ENCODE measurements at places on chromosomes 3 and 15. TPM values are rescaled to one million over a fixed set of nuclear protein-coding genes. Genes with fewer than 3 reads are reported as not detected.
A peak's percentile ranks its signal among the peaks of the same experiment; 100 is the strongest.

PRRT3 gene
- 1.4 TPM for total RNA-seq

ERICH6 gene
- not detected for total RNA-seq

PAQR5 gene
- total RNA-seq: 2.7 TPM

SEMA3G gene
- total RNA-seq: not detected

RHCG gene
- total RNA-seq: not detected

TPRG1 gene
- total RNA-seq: not detected

CEP63 gene
- 6.5 TPM for total RNA-seq

ZNF80 gene
- not detected for total RNA-seq

KLHL25 gene
- total RNA-seq: 2.8 TPM

AMOTL2 gene
- total RNA-seq: 162 TPM

COL6A5 gene
- total RNA-seq: not detected

DNA sequence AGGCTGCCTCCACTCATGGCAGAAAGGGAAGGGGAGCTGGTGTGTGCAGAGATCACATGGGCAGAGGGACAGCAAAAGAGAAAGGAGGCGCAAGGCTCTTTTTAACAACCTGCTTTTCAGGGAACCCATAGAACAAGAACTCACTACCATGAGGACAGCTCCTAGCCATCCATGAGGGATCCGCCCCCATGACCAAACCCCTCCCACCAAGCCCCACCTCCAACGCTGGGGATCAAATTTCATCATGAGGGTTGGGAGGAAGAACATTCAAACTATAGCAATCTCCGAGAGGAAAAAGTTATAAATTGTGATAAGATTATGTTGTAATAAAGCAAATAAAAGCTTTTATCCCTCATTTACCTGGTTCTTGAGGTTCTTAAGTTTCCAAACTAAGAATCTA is 84.7 kb upstream of the LMCD1 start:
- no peak overlapping the region for H3K4me3 ChIP-seq
- DNase-seq: peak; percentile 12
- H3K36me3 ChIP-seq: no peaks in the 10 kb centered on the region
- H3K27ac ChIP-seq: no peak overlapping the region
- no peaks in the 10 kb centered on the region for H3K4me1 ChIP-seq

- no peaks in the 10 kb centered on the region for H3K27me3 ChIP-seq
- 0 out of 2 replicates have a peak, but pooled peaks cover 1% of the 10 kb centered on the region for H3K36me3 ChIP-seq
- H3K4me1 ChIP-seq: no peaks in the 10 kb centered on the region
- no peak for DNase-seq
Measured at GRCh38 chr3:142009029-142009428, 132.6 kb downstream of the ATP1B3 start.

GRCh38 chr3:174859756-174860155 is 622 bp downstream of the NAALADL2 start:
- no peak overlapping the region for H3K4me3 ChIP-seq
- H3K27me3 ChIP-seq: no peaks in the 10 kb centered on the region
- H3K27ac ChIP-seq: no peak overlapping the region
- peaks cover 5% of the 10 kb centered on the region for H3K4me1 ChIP-seq
- DNase-seq: no peak

DNA sequence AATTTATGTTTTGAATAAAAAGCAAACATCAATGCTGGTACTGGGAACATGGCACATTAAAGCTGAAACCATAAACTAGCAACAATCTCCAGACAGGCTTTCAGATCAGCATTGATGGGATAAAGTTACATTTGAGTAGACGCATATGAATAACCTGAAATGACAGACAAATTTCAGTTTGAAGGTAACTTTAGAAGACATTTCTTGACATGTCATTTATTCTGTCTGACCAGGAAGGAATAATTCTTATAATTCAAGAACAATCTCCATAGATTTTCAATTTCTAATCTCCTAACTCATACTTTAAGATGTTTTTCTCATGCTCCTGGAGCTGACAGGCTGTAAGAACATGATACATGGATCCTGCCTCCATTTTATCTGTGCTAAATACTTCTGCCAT is 69.8 kb downstream of the PLCH1 start:
- no peak overlapping the region for H3K27ac ChIP-seq
- H3K27me3 ChIP-seq: no peaks in the 10 kb centered on the region
- H3K4me3 ChIP-seq: no peak overlapping the region
- H3K36me3 ChIP-seq: no peaks in the 10 kb centered on the region
- H3K4me1 ChIP-seq: no peaks in the 10 kb centered on the region
- no peak for DNase-seq

DNA sequence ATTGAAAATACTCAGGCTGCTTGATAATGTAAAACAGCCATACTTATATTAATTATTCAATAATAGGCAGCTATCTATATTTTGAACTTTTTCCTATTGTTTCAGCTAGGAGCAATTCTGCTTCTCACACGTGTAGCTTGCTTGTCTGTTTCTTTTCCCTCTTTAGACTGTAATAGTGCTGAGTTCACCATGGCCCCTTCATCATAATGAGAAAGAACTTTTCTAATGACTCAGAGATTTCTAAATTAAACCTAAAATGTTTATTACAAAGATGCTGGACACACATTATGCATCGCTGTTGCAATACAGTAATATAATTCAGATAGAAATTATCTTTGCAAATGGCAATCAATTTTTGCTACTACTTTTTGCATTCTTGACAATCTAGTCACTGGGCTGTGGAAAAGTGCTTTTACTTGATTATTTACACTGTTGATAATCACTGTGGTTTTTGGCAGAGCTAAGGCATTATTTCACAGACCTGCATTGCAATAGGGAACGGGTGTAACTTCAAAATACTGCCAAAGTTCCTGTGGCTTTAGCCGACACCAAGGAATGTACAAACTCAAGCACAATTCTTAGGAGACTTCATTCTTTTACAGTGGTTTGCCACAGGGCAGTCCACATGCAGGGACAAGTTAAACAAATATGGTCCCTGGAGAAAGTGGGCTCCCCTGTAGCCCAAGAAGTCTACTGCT is 281.0 kb upstream of the TBL1XR1 start:
- no peak overlapping the region for H3K4me3 ChIP-seq
- DNase-seq: peak; percentile 100
- H3K36me3 ChIP-seq: no peaks in the 10 kb centered on the region
- H3K27ac ChIP-seq: peak overlapping the region; percentile 79
- H3K27me3 ChIP-seq: no peaks in the 10 kb centered on the region

- peak; percentile 21 for DNase-seq
- no peak overlapping the region for H3K4me3 ChIP-seq
- no peaks in the 10 kb centered on the region for H3K36me3 ChIP-seq
Measured at GRCh38 chr3:158169091-158169491, 59.2 kb downstream of the RSRC1 start.

GRCh38 chr15:99645951-99646350 is 80.2 kb downstream of the MEF2A start:
- peaks cover under 1% of the 10 kb centered on the region for H3K4me1 ChIP-seq
- H3K4me3 ChIP-seq: no peak overlapping the region
- peaks cover 7% of the 10 kb centered on the region for H3K36me3 ChIP-seq
- DNase-seq: no peak

DNA sequence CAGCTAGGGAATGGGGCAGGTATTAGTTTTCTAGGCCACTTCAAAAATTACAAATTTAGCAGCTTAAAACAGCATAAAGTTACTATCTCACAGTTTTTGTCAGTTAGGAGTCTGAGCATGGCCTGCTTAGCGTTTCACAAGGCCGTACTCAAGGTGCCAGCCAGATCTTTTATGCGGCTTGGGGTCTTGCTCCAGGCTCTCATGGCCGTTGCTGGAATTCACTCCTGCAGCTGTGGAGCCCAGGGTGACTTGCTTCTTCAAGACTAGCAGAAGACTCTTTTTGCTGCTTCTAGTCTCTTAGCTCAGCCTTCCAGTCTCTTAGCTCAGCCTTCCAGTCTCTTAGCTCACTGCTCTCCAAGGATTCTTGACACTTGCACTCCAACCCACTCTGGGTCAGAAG is 242.1 kb upstream of the CTDSPL start:
- no peaks in the 10 kb centered on the region for H3K27me3 ChIP-seq
- no peak for DNase-seq
- no peak overlapping the region for H3K4me3 ChIP-seq

GRCh38 chr3:57910990-57911389 is 97.2 kb upstream of the FLNB start:
- no peaks in the 10 kb centered on the region for H3K4me1 ChIP-seq
- no peaks in the 10 kb centered on the region for H3K27me3 ChIP-seq
- H3K4me3 ChIP-seq: no peak overlapping the region
- H3K36me3 ChIP-seq: peaks cover 17% of the 10 kb centered on the region

GRCh38 chr3:37971467-37971866 is 19.1 kb upstream of the VILL start:
- DNase-seq: no peak
- no peak overlapping the region for H3K4me3 ChIP-seq
- peaks cover 8% of the 10 kb centered on the region for H3K4me1 ChIP-seq
- H3K36me3 ChIP-seq: peaks cover 35% of the 10 kb centered on the region

DNA sequence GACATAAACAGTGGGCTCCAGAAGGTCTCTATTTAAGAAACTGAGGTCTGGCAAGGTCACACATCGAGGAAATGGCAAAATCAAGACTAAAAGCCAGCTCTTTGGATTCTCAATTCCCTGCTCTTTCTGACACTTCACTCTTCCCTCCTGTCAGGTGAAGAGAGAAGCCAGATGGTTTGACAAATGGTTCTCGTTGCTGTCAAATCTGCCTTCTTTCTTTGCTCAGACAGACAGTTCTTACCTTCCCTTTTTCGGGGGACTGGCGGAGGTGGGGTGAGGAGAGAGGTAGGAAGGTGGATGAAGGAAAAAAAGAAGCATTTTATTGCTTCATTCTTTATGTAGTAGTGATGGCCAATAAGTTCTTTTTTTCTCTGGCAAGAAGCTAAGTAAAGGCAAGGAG is 133.4 kb downstream of the LPP start:
- DNase-seq: no peak
- H3K4me3 ChIP-seq: no peak overlapping the region
- H3K36me3 ChIP-seq: peaks cover 11% of the 10 kb centered on the region
- peaks cover 29% of the 10 kb centered on the region for H3K4me1 ChIP-seq
- H3K27me3 ChIP-seq: no peaks in the 10 kb centered on the region
- peak overlapping the region; percentile 20 for H3K27ac ChIP-seq

GRCh38 chr3:123708531-123708930 is 123.7 kb upstream of the HACD2 start:
- DNase-seq: no peak
- no peak overlapping the region for H3K27ac ChIP-seq
- H3K4me3 ChIP-seq: no peak overlapping the region
- peaks cover 61% of the 10 kb centered on the region for H3K36me3 ChIP-seq
- H3K27me3 ChIP-seq: no peaks in the 10 kb centered on the region

- peaks cover 4% of the 10 kb centered on the region for H3K4me1 ChIP-seq
- H3K27me3 ChIP-seq: no peaks in the 10 kb centered on the region
Measured at GRCh38 chr3:113834983-113835382, 3.6 kb upstream of the GRAMD1C start.

GRCh38 chr3:81164806-81165205 is 596.6 kb downstream of the GBE1 start:
- H3K27ac ChIP-seq: no peak overlapping the region
- H3K27me3 ChIP-seq: no peaks in the 10 kb centered on the region
- no peak overlapping the region for H3K4me3 ChIP-seq
- H3K36me3 ChIP-seq: no peaks in the 10 kb centered on the region

- peak; percentile 71 for DNase-seq
- peaks cover 7% of the 10 kb centered on the region for H3K4me1 ChIP-seq
- no peak overlapping the region for H3K27ac ChIP-seq
- H3K36me3 ChIP-seq: peaks cover 7% of the 10 kb centered on the region
Measured at GRCh38 chr3:119297169-119297568, 3.0 kb downstream of the ARHGAP31 start.

DNA sequence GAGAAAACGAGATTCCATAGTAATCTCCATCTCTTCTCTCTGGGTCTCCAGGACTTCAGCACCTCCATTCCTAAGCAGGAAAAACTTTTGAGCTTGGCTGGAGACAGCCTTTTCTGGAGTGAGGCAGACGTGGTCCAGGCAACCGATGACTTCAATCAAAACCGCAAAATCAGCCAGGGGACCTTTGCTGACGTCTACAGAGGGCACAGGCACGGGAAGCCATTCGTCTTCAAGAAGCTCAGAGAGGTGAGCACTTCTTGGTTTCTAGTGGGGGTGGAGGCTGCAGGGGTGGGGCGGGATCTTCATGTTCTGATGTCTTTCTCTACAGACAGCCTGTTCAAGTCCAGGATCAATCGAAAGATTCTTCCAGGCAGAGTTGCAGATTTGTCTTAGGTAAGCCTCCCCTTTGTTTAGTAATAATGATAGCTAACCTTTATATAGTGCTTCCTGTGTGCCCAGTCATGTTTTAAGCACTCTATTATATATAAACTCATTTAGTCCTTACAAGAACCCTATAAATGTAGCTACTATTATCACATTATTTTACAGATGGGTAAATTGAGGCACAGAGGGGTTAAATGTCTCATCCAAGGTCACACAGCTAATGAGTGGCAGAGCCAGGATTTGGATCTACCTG is 35.0 kb upstream of the TATDN2 start:
- peaks cover 10% of the 10 kb centered on the region for H3K36me3 ChIP-seq
- no peaks in the 10 kb centered on the region for H3K4me1 ChIP-seq
- no peaks in the 10 kb centered on the region for H3K27me3 ChIP-seq
- DNase-seq: peak; percentile 81
- no peak overlapping the region for H3K4me3 ChIP-seq
- H3K27ac ChIP-seq: peak overlapping the region; percentile 37

GRCh38 chr3:61601831-61602230 is 40.5 kb downstream of the PTPRG start:
- no peaks in the 10 kb centered on the region for H3K4me1 ChIP-seq
- no peak overlapping the region for H3K4me3 ChIP-seq
- H3K36me3 ChIP-seq: peaks cover 6% of the 10 kb centered on the region
- DNase-seq: peak; percentile 21
- H3K27me3 ChIP-seq: no peaks in the 10 kb centered on the region

GRCh38 chr3:115687721-115688120 is 64.4 kb downstream of the GAP43 start:
- no peak overlapping the region for H3K27ac ChIP-seq
- H3K36me3 ChIP-seq: no peaks in the 10 kb centered on the region
- H3K4me1 ChIP-seq: no peaks in the 10 kb centered on the region

GRCh38 chr3:171832989-171833388 is 10.2 kb upstream of the TMEM212 start:
- peak overlapping the region; percentile 18 for H3K27ac ChIP-seq
- no peaks in the 10 kb centered on the region for H3K27me3 ChIP-seq
- no peaks in the 10 kb centered on the region for H3K36me3 ChIP-seq
- no peak overlapping the region for H3K4me3 ChIP-seq
- peaks cover 8% of the 10 kb centered on the region for H3K4me1 ChIP-seq

All from IMR-90 (cell line).